Stimulated activated CD4-positive, alpha-beta T cell treated with anti-CD3 and anti-CD28 coated beads, Interleukin-15, amount 100 ng/mL, for 1 hour (primary cell): ENCODE measurements at places on chromosomes 2 and 18.
A peak's percentile ranks its signal among the peaks of the same experiment; 100 is the strongest.

DNA sequence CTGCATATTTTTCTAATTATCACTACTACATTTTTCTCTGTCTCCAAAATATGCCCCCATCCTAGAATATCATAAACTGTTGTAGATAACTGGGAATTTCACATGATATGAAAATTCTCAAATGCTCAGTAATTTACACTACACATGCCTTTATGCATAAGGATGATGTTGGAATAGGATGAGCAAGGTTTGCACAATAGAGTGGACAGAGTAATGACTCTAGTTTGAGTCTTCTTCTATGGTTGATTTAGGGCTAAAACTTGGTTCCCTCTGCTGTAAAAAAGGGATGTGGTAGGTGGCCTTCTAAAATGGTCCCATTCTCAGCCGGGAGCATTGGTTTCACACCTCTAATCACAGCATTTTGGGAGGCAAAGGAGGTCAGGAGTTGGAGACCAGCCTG is 129.9 kb downstream of the BCL11A start:
- DNase-seq = no peak

GRCh38 chr18:7034924-7035323 is 82.7 kb downstream of the LAMA1 start:
- DNase-seq = no peak

DNA sequence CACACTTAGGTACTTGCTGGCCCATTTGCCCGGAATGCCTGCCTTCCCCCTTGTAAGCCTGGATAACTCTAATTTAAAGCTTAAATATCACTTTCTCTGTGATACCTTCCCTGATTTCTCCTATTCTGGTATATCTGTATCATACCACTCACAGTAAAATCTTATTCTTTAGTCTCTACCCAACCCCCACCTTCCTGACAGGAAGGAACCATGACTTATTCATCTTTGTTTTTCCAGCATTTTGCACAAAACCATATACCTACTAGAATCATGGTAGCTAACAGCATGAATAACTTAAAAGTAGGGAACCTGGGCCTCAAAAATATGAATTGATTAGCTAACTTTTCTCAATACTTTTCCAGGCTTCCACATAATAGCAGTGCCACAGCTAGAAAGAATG is 111.5 kb downstream of the GFPT1 start:
- DNase-seq = no peak

- DNase-seq = no peak
Observed at GRCh38 chr2:230205721-230206120, 14.1 kb downstream of the SP110 start.

DNA sequence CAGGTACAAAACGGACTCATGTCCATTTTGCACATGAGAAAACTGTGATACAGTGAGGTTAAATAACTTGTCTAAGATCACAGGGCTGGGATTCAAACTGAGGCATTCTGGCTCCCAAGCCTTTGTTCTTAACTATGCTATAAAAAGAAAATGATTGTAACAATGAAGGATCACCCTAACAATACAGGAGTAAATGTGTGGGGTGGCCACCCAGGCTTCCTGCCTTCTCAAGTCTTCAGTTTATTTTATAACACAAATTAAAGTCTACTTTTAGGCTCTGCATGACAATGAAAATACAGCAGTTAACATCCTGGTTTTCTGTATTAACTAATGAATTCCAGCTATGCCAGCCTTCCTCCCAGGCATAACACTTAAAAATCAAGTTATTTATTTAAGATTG is 7.6 kb downstream of the WDFY1 start:
- DNase-seq = no peak

- DNase-seq = peak; percentile 22
Observed at GRCh38 chr2:64327510-64328414, 126.2 kb upstream of the LGALSL start.

GRCh38 chr2:237483018-237483731 is 3.9 kb upstream of the MLPH start:
- no peak for DNase-seq

GRCh38 chr2:212646698-212647366 is 108.2 kb upstream of the ERBB4 start:
- no peak for DNase-seq

- DNase-seq = no peak
Observed at GRCh38 chr2:59604123-59604522, 949.3 kb downstream of the BCL11A start.

GRCh38 chr2:42342061-42342794 is 18.8 kb downstream of the COX7A2L start:
- DNase-seq = no peak
